Activated CD8-positive, alpha-beta memory T cell treated with anti-CD3 and anti-CD28 coated beads for 48 hours (primary cell): ENCODE measurements at places on chromosomes 11 and 22.
A peak's percentile ranks its signal among the peaks of the same experiment; 100 is the strongest.

DNA sequence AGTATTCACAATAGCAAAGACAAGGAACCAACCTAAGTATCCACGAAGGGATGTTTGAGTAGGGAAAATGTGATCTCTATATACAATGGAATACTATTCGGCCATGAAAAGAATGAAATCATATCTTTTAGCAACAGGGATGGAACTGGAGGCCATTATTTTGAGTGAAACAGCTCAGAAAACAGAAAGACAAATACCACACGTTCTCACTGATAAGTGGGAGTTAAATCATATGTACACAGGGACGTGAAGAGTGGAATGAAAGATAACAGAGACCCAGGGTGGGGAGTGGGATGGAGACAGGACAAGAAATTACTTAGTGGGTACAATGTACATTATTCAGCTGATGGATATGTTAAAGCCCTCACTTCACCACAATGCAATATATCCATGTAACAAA, 1012.7 kb downstream of the TBC1D22A start:
- DNase-seq = no peak

DNA sequence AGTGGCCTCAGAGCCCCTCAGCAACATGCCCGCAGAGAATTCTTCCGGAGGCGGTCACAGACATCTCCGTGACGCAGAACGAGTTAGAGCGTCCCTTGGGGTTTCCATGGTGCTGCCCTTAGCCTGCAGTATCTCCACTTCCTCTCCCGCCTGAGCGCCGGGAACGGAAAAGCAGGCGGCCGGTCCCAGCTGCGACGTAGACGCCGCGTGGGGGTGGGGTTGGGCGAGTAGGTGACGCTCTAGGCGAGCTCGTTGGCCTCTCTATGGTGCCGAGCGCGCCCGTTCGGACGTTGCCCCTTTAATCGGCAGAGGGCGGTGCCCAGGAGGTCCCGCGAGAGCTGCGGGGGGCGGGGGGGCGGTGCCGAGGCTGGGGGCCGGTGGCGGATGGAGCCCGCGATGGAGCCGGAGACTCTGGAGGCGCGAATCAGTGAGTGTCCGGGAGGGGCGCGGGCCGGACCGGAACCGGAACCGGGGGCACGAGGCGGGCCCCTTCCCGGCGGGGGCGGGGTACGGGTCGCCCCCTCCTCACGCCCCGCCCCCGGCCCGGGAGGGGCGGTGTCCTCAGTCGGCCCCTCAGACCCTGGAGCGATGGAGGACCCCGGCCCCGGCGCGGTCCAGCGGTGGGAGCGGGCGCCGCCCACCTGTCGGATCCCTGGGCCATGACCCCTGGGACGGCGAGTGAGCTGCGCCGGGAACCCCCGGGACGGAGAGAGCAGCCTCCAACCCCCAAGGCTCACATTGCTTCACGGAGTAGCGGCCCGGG, at the start of gene GGA1:
Gene GGA1 (plus strand): TSS at position 358 of the 763 bp plus-strand sequence. CDS start 27 bp downstream, at position 385.
- DNase-seq = peak; percentile 92

DNA sequence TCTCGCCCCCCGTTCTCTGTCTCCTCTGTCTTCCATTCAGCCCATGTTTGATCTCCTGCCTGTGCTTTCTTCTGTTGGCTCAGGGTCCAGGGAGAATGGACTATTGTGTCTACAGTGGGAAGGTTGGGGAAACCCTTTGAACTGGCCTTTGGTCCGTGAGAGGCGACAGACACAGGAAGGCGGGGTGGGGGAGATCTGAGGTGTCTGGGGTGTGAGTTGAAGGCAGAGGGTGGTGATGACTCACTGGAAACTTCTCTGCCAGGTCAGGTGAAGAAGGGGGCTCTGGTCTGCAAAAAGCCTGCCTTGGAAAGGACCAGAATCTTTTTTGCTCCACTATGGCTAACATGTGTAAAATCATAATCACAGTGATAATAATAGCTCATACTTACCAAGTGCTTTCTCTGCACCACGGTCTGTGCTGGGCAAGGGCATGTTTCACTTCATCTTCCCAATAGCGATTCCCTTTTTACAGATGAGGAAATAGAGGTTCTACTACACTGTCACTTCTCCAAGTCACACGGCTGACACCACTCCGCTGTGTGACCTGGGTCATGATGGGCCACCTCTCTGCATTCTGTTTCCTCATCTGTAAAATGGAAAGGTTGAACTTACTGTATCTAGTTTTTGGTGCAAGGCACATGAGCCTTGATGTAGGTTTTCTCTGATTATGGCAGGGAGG, 99.8 kb upstream of the ALX4 start:
- DNase-seq = no peak

GRCh38 chr11:20373568-20374209, 10.2 kb downstream of the HTATIP2 start:
- no peak for DNase-seq

DNA sequence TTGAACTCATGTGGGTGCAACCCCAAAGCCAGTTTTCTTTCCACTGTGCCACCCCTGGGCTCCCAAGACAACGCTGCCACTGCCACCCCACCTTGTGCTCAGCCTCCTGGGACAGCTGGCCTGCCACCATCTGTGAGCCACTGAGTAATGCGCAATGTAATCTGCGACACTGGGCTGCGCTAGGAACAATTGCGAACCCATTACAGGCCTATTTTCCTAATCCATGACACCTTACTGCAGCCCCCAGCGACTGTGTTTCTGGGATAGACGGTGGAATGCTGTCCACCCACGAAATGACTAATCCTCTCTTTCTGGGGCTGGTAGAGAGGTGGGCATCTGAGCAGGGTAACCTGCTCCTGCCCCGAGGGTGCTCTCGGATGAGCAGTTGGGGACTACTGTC, 22.2 kb downstream of the FLRT1 start:
- no peak for DNase-seq

DNA sequence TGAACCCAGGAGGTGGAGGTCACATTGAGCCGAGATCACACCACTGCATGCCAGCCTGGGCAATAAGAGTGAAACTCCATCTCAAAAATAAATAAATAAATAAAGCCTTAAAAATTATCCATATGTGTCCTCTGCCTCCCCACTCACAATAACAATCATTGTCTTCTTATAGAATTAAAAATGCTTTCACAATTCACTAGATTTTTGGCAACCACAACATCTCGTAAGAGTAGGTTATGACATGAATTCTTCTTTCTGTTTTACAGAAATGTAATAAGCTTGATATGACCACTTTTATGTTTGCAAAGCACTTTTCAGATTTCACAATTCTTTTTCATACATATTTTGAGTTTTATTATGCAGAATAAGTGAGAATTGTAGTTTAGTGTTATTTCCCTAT, 54.5 kb upstream of the HSPA8 start:
- DNase-seq = no peak

GRCh38 chr11:34124885-34125668, 19.6 kb downstream of the NAT10 start:
- no peak for DNase-seq

DNA sequence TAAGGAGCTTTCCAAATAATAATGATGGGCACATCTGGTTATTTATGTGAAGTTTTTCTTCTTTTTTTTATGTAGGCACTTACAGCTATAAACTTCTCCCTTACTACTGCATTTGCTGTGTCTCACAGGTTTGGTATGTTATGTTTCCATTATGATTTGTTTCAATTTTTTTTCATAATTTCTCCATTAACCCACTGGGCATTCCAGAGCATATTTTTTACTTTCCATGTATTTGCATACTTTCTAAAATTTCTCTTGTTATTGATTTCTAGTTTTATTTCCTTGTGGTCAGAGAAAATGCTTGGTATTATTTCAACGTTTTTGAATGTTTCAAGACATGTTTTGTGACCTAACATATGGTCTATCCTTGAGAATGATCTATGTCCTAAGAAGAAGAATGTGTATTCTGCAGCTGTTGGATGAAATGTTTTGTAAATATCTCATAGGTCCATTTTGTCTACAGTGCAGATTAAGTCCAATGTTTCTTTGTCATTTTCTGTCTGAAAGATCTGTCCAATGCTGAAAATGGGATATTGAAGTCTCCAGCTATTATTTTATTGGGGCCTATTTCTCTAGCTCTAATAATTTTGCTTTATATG, 362.1 kb downstream of the DDX10 start:
- no peak for DNase-seq

DNA sequence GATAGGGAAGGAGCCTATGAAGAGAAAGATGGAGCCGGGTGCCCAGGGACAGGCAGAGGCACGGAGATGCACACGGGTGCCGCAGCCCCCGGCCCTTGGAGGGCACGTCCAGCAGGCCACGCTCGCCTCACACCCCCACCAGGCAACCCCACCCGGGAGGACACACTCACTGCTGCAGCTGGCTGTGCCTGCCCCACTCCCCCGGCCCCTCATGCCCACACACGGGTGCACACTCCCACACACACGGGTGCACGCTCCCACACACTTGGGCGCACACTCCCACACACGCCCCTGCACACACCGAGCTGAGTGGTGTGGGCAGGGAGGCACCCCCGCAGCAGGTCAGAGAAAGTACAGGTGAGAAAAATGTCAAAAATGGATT, 1.1 kb downstream of the MOB2 start:
- DNase-seq = no peak

DNA sequence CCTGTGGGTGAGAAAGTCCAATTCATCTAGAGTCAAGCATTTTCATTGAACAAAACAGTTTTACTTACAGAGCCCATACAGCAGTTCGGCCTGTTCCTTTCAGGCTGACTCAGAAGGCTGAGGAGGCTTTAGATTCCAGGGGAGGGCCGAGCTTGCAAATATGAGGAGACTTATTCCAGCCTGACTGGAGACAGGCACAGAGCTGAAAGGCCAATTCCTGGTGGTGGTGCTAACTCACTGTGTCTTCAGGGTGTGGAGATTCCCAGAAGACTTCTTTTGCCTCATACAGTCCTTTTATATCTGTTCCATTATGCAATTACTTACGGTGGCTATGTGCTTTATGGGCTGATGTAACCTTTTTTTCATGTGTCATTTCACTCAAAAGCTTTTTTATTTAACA, at the start of gene OR51E2:
Gene OR51E2 (minus strand): TSS at position 269 of the 400 bp plus-strand sequence. CDS start 15,142 bp downstream, outside the sequence.
- DNase-seq = no peak

- DNase-seq = no peak
Observed at GRCh38 chr11:30495437-30495836, 90.7 kb downstream of the MPPED2 start.

GRCh38 chr11:72084965-72085364, 4.3 kb downstream of the LRRC51 start:
- DNase-seq = no peak

- no peak for DNase-seq
Observed at GRCh38 chr22:20436768-20437612, 635 bp downstream of the SCARF2 start.

- no peak for DNase-seq
Observed at GRCh38 chr22:26281941-26282340, 112.7 kb downstream of the SEZ6L start.

DNA sequence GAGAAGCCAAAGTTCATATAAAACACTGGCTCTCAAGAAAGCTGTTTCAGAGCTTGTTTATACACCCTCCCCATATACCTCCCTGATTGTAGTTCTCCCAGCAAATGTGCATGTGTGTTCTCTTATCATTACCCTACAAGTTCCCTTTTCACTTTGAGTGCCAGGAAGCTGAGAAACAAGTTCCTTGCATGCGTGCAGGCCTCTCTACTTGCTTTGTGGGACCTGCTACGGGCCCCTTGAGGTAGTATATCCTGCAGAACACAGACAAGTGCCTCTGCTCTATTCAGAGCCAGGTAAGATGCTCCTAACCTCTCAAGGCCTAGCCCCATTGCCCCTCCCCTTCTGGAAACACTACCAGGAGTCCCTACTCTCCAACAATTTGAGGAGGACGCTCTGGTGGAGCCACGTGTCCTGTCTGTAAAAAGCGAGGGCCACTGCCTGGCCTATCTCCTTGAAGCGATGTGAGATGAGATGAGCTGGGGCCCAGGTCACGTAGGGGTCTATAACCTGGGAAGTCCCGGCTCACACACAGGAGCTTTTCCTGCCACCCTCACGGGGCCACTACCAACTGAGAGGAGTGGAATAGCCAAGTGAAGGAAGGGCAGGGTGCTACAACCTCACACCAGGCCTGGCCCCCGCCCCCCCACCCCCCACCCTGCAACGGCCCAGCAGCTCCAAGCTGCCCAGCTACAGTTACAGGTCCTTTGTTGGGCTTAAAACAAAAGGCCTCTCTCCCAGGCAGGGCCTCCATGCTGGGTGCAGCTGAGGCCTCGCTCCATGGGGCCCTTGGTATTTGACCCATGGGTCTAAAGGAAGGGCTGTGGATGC, 2.6 kb upstream of the ATP5MGL start:
- no peak for DNase-seq

- DNase-seq = no peak
Observed at GRCh38 chr11:61694946-61695706, 14.9 kb downstream of the DAGLA start.

DNA sequence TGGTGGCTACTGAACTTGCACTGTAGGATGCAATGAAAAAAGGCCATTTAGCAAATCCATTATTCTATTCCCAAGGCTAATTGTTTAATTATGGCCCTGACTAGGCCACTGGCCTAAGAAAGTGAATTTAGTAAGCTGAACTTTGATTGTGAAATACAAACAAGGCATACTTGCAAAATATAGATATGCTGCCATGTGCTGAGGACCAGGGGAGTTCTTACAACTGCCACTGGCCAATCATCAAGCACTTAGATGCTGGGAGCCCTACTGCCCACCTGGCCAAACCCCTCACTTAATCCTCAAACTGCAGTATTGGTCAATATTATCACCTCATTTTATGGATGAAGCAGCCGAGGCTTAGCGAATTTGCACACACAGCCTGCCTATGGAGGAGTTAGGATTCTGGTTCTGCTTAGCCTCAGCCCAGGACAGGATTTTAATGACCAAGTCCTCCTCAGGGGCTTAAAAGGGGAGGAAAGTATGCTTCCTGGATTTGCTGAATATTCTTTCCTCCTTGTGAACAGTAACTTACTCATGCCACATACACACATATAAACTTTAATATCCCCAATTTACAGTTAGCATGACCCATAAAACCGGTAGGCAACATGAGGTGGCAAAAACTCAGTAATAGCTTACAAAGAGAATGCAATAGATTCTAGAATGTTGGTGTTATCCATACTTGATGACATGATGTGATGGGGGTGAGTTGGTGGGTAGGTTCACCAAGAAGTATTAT, 39.3 kb downstream of the CD44 start:
- DNase-seq = no peak

DNA sequence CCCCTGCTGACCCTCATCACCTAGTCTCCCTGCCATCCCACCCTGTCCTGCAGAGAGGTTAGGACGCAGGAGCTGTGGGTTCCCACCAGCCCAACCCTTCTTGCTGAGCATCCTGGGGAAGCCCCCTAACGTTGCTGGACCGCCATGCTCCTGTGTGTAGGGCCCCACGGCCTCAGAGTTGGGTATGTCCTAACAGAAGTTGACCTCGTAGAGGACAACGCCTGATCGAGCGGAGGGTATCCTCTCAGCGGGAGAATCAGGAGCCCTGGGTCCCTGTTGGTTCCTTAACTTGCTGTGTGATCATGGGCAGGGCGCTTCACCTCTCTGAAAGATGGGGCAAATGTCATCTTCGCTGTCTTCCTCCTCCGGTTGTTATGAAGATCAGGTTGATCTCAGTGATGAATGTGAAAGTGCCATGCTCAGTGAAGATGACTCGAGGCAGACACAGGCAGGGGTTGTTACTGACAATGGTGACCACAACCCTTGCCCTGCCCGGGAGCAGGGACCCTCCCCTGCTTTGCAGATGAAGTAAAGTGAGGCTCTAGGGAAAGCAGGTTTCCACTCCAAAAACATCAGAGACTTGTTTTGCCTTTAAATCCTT, 19.3 kb upstream of the CD5 start:
- no peak for DNase-seq
